ENCODE measurements at places on chromosomes 1 and 21.

DNA sequence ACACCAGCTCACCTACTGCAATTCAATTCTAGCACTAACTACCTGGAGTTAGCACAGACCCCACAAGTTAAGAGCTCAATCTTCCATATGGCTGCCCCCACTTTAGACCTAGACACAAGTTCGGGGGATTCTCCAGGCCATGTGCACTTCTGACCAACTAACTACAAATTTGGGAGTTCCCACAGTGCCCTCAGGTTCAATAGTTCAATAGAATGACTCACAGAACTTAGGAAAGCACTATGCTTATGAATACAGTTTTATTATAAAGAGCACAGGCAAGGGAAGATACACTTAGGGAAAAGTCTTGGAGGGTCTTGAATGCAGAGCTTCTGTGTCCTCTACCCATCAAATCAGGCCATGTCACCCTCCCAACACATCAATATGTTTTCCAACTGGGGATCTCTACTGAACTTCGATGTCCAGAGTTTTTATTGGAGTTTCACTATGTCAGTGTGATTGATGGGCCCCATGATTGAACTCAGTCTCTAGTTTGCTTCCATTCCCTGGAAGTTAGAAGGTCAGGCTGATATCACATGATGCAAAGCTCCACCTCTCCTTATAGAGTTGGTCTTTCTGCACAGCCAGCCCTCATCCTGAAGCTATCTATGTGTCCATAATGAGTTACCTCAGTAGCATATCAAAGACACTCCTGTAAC is 46.1 kb downstream of the RAVER2 start:
- DNase-seq, result no peak

DNA sequence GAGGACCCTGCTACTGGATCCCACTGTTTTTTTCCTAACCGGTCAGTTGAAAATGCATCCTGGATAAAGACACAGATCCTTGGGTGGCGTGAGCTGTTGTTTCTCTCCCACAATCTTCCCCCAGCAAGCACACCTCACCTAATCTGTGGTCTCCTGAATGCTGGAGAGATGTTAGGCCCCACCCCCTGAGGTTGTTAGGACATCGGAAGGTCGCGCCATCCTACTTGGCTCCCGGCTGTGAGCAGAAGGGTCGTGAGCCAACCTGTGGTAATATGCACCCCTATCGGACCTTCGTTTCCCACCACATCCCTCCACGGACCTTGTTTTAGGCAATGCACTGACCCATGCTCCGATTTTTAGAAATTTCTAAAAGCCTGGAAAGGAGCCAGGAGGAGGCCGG is 89.9 kb upstream of the IPO9 start:
- no peak for DNase-seq

DNA sequence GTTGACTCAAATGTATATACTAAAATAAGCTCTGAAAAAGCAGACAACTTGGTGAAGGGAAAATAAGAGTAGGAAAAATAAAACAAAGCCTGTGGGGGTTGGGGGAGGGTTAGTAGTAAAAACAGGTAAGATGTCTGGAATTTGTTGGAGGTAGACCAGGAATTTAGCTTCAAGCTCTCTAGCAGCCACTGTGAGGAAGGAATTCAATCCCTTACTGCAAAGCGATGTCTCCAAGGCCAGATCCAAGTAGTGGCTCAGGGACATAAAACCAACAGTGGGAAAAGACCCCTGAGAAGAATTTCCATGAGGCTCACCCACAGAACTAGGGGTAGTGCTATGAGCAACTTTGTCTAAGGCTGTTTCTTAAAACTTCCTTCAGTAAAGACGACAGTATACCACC is 7.8 kb downstream of the ANGPTL7 start:
- DNase-seq, result no peak

DNA sequence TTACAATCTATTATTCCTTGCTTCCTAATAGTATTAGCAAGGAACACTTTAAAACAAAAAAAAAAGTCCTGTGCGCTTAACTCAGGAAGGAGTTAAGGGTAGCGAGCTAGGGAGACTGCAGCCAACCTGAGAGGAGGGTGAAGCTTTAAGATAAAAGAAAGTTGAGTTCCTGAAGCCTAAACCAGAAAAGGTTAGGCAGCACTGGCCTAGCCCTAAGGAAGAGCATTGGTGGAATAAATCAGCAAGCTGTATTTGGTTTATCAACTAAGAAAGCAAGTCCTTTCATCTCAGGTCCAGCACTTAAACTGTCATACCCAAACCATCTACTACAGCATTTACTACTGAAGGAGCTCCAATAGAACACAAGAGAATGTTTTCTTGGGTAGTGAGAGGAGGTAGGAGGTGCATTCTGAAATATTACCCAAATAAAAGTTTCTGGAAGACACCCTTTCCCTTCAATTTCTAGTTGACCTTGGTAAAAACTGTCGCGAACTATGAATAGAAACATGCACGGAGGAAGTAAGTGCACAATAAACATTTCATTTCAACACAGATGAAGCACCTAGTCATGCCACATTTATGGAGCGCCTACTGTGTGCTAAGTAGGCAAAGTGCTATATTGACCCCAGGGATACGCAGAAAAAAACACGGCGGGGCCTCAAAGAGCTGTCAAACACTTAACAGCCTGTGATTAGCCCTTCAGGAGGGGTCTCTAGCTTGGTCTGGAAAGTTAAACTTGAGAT is 1.3 kb downstream of the GLRX2 start:
- no peak for DNase-seq

DNA sequence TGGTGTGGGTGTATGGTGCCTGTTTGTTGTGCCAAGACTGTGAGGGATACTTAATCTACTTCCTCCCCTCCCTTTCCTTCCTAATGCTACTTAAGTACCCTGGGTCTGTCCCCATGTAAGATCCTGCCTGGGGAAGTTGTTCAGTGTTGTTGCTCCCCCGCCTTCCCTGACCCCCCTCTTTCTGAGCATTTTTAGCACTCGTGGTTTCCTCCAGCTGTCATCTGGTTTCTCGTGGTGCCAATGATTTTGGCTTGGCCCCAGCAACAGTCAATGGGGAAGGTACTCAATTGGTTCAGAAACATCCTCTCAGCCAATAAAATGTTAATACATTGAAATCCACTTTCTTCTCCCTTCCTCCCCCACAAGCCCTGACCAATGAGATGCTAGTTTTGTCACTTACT is 8.0 kb upstream of the B4GALT3 start:
- no peak for DNase-seq

DNA sequence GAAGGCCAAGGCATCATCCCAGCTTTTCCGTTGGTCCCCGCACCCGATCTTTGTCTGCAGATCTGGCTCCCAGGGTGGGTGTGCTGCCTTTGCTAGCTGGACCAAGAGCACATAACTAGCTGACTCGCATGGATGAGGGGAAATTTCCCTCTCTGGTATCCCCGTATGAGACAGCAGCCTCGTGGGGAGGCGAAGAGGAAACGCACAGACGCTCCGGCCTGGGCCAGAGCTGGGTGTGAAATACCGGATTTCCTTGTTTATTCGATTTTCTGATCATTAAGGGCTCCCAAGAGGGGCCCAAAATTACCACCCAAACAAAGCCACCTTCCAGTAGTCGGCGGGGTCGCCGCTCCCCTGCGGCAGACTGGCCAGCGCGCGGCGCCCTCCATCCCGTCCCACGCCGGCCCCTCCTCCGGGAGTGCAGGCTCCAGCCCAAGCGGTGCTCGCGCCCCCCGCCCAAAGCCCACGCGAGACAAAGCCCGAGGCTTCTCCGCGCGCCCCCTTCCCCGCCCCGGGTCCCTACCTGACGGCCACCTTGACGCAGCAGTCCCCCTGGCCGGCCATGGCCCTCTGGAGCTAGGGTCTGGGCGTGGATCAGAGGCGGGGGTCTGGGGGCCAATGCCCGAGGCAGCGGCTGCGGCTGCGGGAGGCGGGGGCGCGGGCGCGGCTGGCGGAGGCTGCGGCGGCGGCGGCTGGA is 546 bp downstream of the KIF21B start:
- no peak for DNase-seq

GRCh38 chr1:47627016-47627415 is 189.2 kb downstream of the FOXD2 start:
- no peak for DNase-seq

GRCh38 chr1:41842326-41842725 is 76.4 kb downstream of the HIVEP3 start:
- no peak for DNase-seq

DNA sequence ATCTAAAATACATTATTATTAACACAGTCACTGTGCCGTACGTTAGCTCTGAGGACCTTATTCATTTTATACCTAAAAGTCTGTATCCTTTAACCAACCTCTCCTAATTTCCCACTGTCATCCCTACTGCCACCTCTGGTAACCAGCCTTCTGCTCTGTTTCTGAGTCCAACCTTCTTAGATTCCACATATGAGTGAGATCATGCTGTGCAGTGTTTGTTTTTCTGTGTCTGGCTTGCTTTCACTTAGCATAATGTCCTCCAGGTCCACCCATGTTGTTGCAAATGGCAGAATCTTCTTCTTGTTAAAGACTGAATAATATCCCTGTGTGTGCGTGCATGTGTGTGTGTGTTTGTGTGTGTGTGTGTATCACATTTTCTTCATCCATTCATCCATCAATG is 64.2 kb downstream of the ETS2 start:
- no peak for DNase-seq

- no peak for DNase-seq
Measured at GRCh38 chr21:39000496-39000895, 182.8 kb downstream of the PSMG1 start.

DNA sequence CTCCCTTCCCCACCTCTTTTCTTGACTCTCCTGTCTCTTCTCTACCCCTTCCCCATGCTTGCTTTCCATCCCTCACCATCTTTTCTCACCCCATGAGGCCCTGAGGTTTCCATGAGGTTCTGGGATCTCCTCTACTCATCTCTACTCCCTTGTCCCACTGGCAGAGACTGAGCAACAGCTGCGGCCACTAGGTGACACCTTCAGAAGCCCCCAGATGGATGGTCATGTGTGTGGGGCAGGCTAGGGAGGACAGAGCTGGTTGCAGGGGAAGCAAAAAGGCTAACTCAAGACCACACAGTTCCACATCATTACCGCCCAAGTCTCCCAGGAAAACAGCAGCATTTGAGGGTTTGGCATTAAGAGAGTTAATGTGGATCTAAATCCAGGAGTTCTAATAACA is 45.0 kb downstream of the LRRN2 start:
- DNase-seq, result no peak

- DNase-seq, result no peak
Measured at GRCh38 chr1:23555270-23555985, 3.9 kb downstream of the ID3 start.

DNA sequence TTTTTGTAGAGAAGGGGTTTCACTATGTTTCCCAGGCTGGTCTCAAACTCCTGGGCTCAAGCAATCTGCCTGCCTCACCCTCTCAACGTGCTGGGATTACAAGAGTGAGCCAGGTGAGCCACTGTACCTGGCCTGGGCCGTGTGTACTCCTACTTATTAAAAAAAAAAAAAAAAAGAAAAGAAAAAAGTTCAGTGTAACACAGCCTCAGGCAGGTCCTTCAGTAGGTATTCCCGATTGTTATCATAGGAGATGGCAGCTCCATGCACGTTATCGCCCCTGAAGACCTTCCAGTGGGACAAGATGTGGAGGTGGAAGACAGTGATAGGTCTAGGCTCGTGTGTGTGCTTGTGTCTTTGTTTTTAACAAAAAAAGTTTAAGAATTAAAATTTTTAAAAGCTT is 3.3 kb downstream of the ECHDC2 start:
- no peak for DNase-seq

- DNase-seq, result no peak
Measured at GRCh38 chr1:2556277-2556677, at the start of gene TNFRSF14. TSS of gene TNFRSF14 (plus strand) at chr1:2556371. CDS start at chr1:2556665, 294 bp downstream.

GRCh38 chr1:51861669-51862068 is 16.9 kb downstream of the NRDC start:
- DNase-seq, result no peak

DNA sequence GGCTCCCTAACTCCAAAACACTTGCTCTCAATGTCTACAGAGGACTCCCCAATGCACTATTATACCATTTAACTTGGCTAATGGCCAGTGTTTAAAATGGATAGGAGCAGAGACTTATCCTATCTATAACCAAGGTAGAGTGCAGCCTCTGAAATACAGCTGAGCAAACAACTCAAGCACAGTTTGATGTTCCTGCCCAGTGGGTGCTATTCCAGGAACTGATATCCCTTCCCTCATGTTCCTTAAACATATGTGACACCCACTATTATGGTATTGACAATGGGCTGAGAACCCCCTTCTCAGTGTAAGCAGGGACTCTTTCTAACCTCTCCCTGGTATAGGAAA is 51.7 kb downstream of the SH3GLB1 start:
- no peak for DNase-seq

DNA sequence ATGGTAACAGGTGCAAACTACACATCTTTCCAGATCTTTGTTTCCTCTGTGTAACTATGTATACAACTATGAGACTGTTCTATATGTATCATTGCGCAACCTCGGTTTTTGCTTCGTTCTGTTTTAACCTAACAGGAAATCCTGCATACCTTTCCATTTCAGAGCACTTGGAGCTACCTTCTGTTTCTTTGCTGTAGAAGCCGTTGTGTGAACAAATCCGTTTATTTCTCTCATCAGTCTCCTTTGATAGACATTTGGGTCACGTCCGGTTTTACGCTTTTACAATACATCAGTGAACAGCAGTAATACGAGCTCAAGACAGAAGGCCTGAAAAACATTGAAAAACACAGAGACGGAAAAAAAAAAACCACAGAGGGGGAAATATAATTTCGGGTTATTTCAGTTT is 10.5 kb downstream of the ATP5IF1 start:
- DNase-seq, result no peak

GRCh38 chr1:8456308-8456912 is 138.5 kb downstream of the SLC45A1 start:
- no peak for DNase-seq

All from stimulated activated CD4-positive, alpha-beta T cell treated with anti-CD3 and anti-CD28 coated beads, Interleukin-1b, Interleukin-23, amount 100 ng/mL, for 1 hour (primary cell).